ENCODE measurements at places on chromosomes 6 and 20.

GRCh38 chr6:169918239-169918953, 167.0 kb downstream of the ERMARD start:
- DNase-seq, result no peak

- no peak for DNase-seq
Measured at GRCh38 chr20:4667371-4667773, 54.3 kb upstream of the PRND start.

DNA sequence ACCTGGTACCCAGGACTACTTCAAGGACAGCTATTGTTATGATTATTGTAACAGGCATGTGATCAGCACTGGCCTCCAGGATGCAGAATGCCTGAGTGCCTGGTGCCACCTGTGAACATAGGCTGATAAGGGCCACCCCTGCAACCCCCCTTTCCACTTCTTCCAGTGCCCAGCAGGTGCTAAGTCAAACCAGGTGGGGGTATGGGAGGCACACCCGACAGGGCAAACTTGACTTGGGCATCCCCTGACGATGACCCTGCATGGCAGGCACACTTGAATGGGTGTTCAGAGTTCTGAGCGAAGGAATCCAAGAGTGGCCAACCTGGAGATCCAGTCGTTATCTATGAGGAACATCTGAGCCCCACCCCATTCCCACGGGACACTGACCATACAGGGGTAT, 3.4 kb downstream of the ADA start:
- no peak for DNase-seq

DNA sequence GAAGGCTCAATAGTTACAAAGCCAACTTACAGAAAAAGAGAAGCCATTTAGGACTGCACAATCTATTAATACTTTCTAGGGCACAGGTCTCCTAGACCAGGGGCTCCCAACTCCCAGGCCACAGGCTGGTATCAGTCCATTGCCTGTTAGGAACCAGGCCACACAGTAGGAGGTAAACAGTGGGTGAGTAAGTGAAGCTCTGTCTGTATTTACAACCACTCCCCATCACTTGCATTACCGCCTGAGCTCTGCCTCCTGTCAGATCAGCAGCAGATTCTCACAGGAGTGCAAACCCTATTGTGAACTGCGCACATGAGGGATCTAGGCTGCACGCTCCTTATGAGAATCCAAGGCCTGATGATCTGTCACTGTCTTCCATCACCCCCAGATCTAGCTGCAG, 22.5 kb downstream of the TRAF3IP2 start:
- DNase-seq, result no peak

DNA sequence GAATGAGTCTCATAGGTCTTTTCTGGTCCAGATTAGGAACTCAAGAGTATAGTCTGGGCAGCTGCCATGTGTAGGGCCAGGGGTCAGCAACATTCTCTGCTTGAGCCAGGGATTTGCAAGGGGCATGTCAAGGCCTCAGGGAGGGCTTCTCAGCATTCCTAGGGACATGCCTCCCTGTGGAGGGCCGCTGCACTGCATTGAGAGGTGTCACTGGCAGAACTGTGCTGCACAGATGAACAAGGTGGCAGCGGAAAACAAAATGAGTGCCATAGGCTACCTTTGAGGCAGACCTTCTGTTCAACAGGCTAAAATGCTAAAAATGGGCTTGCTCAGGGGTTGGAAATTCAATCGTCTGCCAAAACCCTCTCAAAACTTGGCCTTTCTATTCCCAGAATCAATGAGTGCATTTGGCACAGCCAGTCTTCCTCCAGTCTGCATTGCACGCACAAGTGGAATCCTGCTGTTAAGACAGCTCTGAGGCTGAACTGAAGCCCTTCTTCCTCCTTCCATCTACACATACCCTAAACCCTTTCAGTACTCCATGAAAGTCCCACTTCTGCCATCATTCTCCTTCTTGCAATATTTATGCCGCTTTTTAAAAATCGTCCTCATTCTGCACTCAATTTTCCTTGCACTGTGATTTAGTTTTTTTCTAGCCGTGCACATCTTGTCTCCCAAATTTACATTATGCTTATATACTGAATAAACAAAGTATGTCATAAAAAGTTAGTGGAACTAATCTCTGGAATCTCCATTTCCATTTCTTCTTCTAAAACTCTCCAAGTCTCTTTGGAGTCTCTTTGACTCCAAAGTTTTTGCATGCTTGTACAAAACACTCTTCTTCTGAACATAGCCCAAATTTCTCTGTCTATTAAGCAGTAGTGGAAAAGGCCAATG, 51.7 kb downstream of the SLC26A8 start:
- DNase-seq, result no peak

GRCh38 chr6:80235647-80236046, 129.2 kb downstream of the BCKDHB start:
- DNase-seq, result no peak

- DNase-seq, result no peak
Measured at GRCh38 chr6:82607998-82608725, 244.5 kb downstream of the TPBG start.

GRCh38 chr20:58378704-58379103, 10.3 kb upstream of the VAPB start:
- DNase-seq, result no peak

All from stimulated activated naive CD8-positive, alpha-beta T cell treated with anti-CD3 and anti-CD28 coated beads, Interleukin-15, Interleukin-2, amounts not matched to agents 100 U/mL and 50 U/mL, for 24 hours (primary cell).